Activated CD8-positive, alpha-beta T cell treated with anti-CD3 and anti-CD28 coated beads, Interleukin-2, amount 10 ng/mL, durations not matched to agents 7 days and 5 days (primary cell): ENCODE measurements at places on chromosomes 16 and 17. TPM values are rescaled to one million over a fixed set of nuclear protein-coding genes. Genes with fewer than 3 reads are reported as not detected.

USP43 gene
- 0.18 TPM for total RNA-seq

HSD17B1 gene
- total RNA-seq, result 0.53 TPM

SLC16A5 gene
- total RNA-seq, result 5.4 TPM

RND2 gene
- not detected for total RNA-seq

CHST5 gene
- not detected for total RNA-seq

IGSF6 gene
- total RNA-seq, result 0.24 TPM

MILR1 gene
- 1.7 TPM for total RNA-seq

RAB11FIP4 gene
- total RNA-seq, result 38.0 TPM

OR4D1 gene
- total RNA-seq, result 0.50 TPM

SLFN14 gene
- not detected for total RNA-seq

GRCh38 chr17:5344914-5345313 lies 62.8 kb downstream of the RABEP1 start:
- no peaks in the 10 kb centered on the region for H3K4me1 ChIP-seq
- DNase-seq, result no peak
- H3K36me3 ChIP-seq, result peaks cover 15% of the 10 kb centered on the region

- DNase-seq, result no peak
- H3K36me3 ChIP-seq, result peaks cover 44% of the 10 kb centered on the region
- H3K4me3 ChIP-seq, result no peak overlapping the region
Measured at GRCh38 chr17:29255926-29256522, 9.4 kb downstream of the CRYBA1 start.

DNA sequence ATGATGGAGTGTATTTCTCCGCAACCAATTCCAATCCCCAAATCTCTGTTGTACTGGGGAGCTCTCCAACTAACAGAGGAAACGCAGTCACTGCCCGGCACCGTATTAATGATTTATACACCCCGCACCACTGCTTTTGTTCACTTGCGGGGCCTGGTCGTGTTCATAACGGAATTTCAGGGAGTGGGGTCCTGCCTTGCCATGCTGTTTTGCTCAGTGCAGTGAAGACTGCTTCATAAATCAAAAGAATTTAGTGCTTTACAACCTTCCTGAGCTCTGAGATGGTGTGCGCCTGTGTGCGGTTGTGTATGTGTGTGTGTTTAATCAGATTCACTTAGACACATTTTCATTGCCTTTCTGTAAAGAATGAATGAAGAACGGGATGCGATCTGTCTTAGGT lies 18.5 kb upstream of the RBFOX1 start:
- no peaks in the 10 kb centered on the region for H3K36me3 ChIP-seq
- H3K27ac ChIP-seq, result no peak overlapping the region
- no peaks in the 10 kb centered on the region for H3K27me3 ChIP-seq
- DNase-seq, result no peak

DNA sequence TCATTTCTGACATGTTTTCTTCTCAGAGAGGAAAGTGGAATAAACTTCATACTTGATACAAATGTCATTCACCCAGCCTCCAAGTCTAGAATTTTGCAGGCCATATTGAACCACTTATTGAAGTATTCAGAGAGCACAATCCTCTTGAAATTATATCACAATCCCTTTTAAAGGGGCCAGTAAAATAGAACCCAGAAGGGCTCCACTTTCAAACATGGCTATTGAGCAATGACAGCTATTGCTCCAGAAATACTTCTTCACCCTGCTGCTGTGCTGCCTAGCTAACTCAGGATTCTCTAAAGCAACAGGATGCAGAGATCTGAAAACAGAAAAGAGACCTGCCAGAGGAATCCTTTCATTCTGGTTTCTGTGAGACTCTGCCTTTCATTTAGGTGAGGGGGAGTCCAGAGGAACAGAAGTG lies 275.0 kb upstream of the CDH5 start:
- no peak overlapping the region for H3K27ac ChIP-seq
- no peaks in the 10 kb centered on the region for H3K4me1 ChIP-seq
- H3K36me3 ChIP-seq, result no peaks in the 10 kb centered on the region
- DNase-seq, result no peak
- no peaks in the 10 kb centered on the region for H3K27me3 ChIP-seq
- no peak overlapping the region for H3K4me3 ChIP-seq

DNA sequence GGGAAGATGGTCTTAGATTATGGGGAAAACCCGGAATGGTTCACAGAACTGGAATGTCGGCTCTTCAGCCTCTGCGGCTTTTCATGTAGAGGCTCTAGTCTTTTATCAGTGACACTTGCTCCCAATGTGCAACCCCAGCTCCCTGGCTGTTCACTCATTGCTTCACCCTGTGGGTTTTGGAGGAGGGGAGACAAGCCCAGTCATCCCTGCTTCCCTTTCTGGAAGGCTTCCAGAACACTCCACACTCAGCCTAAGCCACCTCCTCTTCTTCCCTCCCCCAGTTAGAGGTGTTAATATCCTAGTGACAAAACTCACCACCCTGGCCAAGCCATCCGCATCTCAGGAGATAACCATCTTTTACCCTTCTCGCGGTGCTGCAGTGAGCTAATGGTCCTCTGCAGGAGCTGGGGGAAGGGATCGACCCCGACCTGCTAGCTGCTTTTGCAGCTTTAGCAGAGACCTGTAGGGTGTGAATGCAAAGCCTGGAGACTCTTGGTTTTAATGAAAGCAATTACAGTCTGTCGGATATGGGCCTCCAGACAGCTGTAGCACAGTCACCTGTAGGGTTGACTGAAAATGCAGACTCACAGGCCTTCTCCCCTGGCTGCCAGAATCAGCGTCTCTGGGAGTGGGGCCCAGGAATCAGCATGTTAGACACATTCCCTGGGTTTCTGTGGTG lies 24.3 kb upstream of the LASP1NB start:
- DNase-seq, result peak; percentile 75
- no peaks in the 10 kb centered on the region for H3K27me3 ChIP-seq
- peaks cover 62% of the 10 kb centered on the region for H3K4me1 ChIP-seq
- H3K36me3 ChIP-seq, result peaks cover 82% of the 10 kb centered on the region

DNA sequence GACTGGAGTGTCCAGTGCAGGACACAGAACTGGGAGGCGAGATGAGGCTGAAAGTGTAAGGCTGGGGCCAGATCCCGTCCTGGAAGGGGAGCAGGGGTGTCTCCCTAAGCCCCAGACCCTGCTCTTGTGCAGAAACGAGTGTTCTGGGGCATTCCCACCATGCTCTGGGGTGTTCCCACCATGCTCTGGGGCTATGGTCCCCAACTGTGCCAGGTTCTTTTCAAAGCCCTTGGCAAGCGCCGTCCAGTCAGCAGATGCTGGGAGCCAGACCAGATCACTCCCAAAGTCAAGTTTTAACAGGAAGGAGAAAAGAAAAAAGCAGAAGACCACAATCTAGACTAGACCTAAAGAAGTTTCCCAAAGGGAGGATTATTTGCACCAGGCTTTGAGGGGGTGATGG lies 2.5 kb downstream of the TAX1BP3 start:
- no peak overlapping the region for H3K4me3 ChIP-seq
- DNase-seq, result no peak
- no peak overlapping the region for H3K27ac ChIP-seq
- peaks cover 23% of the 10 kb centered on the region for H3K4me1 ChIP-seq
- H3K27me3 ChIP-seq, result no peaks in the 10 kb centered on the region

GRCh38 chr16:11097094-11097786 lies 152.9 kb downstream of the CLEC16A start:
- no peak overlapping the region for H3K4me3 ChIP-seq
- peak overlapping the region; percentile 57 for H3K27ac ChIP-seq
- peaks cover 48% of the 10 kb centered on the region for H3K36me3 ChIP-seq
- no peak for DNase-seq
- H3K4me1 ChIP-seq, result peaks cover 97% of the 10 kb centered on the region

DNA sequence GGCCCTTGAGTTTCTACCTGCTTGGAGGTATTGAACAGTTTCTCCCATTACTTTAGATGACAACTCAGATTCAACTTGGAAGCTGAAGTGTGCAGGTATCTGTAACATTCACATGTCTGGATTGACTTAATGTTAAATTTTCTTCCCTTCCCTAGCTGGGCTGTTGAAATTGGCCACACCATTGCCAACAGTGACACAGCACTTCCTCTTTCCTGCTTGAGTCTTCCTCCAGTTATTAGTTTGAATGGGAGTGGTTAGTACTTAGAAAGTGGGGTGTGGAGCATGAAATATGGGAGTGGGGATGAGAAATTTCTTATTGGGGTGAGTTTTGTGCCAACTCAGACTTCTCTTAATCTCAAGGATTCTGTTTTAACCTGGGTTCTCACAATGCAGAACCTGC lies 454.9 kb downstream of the KCNJ2 start:
- H3K4me3 ChIP-seq, result no peak overlapping the region
- peaks cover 6% of the 10 kb centered on the region for H3K4me1 ChIP-seq
- DNase-seq, result no peak

GRCh38 chr17:83183145-83183948 lies 103.9 kb downstream of the METRNL start:
- no peak overlapping the region for H3K4me3 ChIP-seq
- peaks cover 9% of the 10 kb centered on the region for H3K27me3 ChIP-seq
- H3K36me3 ChIP-seq, result no peaks in the 10 kb centered on the region

DNA sequence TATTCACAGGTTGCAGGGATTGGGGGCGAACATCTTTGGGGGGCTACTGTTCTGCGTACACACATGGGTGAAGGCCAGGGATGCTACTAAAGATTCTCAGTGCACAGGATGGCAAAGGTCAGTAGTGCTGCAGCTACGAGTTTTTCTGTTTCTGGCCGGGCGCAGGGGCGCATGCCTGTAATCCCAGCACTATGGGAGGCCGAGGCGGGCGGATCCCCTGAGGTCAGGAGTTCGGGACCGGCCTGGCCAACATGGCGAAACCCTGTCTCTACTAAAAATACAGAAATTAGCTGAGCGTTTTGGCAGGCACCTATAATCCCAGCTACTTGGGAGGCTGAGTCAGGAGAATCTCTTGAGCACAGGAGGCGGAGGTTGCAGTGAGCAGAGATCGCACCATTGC lies 3.9 kb upstream of the ZNF598 start:
- no peaks in the 10 kb centered on the region for H3K27me3 ChIP-seq
- peaks cover 9% of the 10 kb centered on the region for H3K36me3 ChIP-seq
- no peak overlapping the region for H3K4me3 ChIP-seq
- no peak for DNase-seq
- no peak overlapping the region for H3K27ac ChIP-seq

DNA sequence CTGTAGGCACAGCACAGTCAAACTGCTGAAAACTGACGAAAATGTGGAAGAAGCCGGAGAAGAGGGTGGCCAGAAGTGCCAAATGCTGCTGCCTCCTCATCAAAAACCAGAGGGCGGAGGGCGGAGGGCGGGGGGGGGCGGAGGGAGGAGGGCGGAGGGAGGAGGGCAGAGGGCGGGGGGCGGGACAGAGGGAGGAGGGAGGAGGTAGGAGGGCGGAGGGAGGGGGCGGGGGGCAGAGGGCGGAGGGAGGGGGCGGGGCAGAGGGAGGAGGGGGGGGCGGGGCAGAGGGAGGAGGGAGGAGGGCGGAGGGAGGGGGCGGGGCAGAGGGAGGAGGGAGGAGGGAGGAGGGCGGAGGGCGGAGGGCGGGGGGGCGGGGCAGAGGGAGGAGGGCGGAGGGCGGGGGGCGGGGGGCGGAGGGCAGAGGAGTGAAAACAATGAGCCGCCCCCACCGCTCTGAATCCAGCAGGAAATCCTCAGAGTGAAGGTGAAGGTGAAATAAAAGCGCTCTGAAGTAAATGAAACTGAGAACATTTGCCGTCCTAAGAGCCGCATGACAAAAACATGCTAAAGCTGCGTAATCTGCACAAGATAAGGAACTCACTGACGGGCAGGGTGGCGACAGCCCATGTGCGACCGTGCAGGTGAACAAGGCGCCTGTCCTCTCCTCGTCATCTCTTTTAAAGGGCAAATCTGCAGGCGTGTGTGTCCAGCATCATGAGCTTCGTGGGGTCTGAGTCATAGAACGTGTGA lies 22.6 kb upstream of the CBFA2T3 start:
- peaks cover 13% of the 10 kb centered on the region for H3K27me3 ChIP-seq
- DNase-seq, result no peak
- H3K4me1 ChIP-seq, result peaks cover 6% of the 10 kb centered on the region
- no peak overlapping the region for H3K27ac ChIP-seq

DNA sequence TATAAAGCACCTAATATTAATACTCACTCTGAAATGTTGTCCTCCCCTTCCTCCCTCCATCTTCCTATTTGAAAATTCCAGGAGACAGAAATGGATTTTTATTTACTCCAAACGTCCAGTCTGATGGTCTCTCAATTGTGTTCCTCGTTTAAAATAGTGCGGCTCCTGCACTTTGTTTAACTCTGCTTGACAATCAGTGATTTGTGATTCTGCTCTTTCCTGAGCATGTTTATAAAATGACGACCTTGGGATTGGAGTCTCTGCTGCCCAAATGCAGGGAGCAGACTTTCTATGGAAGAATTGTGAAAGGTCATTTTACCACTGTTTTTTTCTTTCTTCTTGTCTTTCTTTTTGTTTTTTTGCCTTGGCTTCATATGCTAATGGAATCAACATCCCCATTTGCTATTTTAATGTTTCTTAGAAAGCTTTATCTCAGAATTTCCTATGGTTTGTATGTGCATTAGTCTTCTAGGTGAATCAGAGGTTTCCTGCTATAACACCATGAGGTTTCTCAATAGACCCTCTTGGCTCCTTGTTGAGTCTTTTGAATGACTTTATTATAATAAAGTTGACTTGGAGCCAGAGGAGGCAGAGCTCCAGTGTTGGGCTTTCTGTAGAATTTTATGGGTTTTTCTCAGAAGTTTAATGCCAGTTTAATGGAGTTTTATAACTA lies 376.5 kb downstream of the CDH11 start:
- no peak for DNase-seq
- no peak overlapping the region for H3K4me3 ChIP-seq
- H3K36me3 ChIP-seq, result no peaks in the 10 kb centered on the region
- no peak overlapping the region for H3K27ac ChIP-seq

GRCh38 chr16:25073854-25074253 lies 37.7 kb upstream of the LCMT1 start:
- H3K27me3 ChIP-seq, result no peaks in the 10 kb centered on the region
- H3K27ac ChIP-seq, result no peak overlapping the region
- H3K36me3 ChIP-seq, result no peaks in the 10 kb centered on the region
- no peak overlapping the region for H3K4me3 ChIP-seq
- peaks cover 2% of the 10 kb centered on the region for H3K4me1 ChIP-seq

GRCh38 chr17:35807371-35808144 lies 1.7 kb upstream of the TAF15 start:
- H3K4me1 ChIP-seq, result peaks cover 46% of the 10 kb centered on the region
- H3K27me3 ChIP-seq, result no peaks in the 10 kb centered on the region
- peak overlapping the region; percentile 85 for H3K4me3 ChIP-seq
- no peak for DNase-seq
- peaks cover 15% of the 10 kb centered on the region for H3K36me3 ChIP-seq
- peak overlapping the region; percentile 98 for H3K27ac ChIP-seq

- H3K27me3 ChIP-seq, result no peaks in the 10 kb centered on the region
- no peak overlapping the region for H3K27ac ChIP-seq
- no peak for DNase-seq
Measured at GRCh38 chr16:12449374-12449773, 354.3 kb downstream of the CPPED1 start.

DNA sequence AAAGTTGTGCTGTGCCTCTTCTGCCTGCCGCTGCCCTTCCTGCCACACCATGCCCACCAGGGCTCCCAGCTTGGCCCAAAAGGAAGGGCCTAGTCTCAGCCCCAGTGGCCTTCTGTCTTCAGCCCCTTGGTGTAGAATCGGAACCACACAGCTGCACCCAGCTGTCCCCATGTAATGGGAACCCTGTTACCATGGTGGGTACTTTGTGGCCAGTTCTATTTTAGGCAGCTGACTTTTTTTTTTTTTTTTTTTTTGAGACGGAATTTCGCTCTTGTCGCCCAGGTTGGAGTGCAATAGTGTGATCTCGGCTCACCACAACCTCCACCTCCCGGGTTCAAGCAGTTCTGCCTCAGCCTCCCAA lies 163.3 kb upstream of the GSE1 start:
- H3K36me3 ChIP-seq, result no peaks in the 10 kb centered on the region
- no peaks in the 10 kb centered on the region for H3K27me3 ChIP-seq
- no peak for DNase-seq
- peaks cover 40% of the 10 kb centered on the region for H3K4me1 ChIP-seq
- H3K27ac ChIP-seq, result peak overlapping the region; percentile 11
- H3K4me3 ChIP-seq, result no peak overlapping the region
